Choroid plexus epithelial cell (primary cell): ENCODE measurements at places on chromosomes 7 and 10.
A peak's percentile ranks its signal among the peaks of the same experiment; 100 is the strongest.

DNA sequence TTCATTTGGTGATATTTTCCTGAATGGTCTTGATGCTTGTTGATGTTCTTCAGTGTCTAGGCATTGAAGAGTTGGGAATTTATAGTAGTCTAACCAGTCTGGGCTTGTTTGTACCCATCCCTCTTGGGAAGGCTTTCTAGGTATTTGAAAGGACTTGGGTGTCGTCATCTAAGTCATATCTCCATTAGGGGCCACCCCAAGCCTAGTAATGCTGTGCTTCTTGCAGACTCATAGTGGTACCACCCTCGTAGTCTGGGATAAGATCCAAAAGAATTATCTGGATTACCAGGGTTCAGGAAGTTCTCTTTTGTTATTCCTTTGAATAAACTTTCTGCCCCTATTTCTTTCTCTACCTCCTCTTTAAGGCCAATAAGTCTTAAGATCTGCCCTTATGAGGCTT is 319.4 kb upstream of the MYO3A start:
- DNase-seq, result no peak

- no peak for DNase-seq
Measured at GRCh38 chr10:74061104-74061503, 63.2 kb downstream of the VCL start.

- DNase-seq, result no peak
Measured at GRCh38 chr7:114356133-114356532, 58.5 kb upstream of the FOXP2 start.

DNA sequence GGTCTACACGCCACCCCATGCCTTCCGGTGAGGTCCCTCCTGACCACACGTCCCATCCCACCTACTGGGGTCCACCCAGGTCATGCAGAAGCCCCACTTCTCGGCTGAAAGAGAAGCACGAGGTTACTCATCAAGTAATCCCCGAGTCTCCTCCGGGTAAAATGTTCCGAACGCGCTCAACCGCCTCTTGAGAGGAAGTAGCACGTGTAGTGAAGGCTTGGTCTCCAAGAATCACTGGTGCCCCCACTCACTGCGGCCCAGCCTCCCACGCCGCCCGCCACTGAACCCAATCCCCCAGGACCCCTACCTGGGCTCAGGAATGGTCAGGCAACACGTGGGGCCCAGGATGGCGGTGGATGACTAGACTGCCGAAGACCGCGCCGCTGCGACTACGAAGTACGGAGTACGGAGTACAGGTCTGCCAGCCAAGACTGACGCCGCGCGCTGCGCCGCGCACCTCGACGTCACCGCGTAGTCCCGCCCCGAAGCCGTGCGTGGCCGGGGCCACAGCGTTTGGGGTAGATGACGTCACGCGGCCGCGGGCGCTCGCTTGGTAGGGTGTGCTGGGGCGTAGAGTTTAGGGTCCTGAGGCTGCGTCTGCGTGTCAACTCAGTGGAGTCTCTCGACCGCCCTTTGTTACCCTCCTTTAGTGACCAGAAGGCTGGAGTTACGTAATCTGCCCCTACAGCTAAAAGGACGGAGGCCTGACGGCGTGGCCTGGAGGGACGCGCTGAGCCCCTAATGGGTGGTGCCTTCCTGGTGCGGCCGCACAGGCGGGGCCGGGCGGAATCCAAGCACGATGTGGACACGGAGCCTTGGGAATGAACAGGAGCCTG is 7.6 kb upstream of the MYO1G start:
- peak; percentile 94 for DNase-seq

DNA sequence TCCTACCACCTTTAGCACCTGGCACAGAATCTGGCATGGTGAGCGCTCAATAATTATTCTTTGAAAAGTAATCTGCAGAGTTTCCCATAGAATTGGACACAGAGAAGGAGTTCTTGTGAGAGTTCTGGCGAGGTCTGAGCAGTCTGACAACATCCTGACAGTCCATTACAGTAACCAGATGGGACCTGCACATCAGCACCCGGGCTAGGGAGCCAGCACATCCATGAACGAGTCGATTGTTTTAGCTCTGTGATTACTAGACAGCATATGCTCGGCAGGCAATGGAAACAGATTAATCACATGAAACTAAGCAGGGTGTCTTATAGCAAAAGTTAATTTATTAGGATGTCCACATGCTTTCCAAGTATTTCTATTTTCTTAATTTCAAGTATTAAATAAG is 96.7 kb downstream of the SEMA3D start:
- DNase-seq, result no peak

- DNase-seq, result no peak
Measured at GRCh38 chr7:28900311-28900710, 57.8 kb downstream of the TRIL start.

- peak; percentile 3 for DNase-seq
Measured at GRCh38 chr7:134795231-134795630, 15.8 kb downstream of the CALD1 start.

GRCh38 chr10:121310151-121310711 is 288.0 kb downstream of the FGFR2 start:
- DNase-seq, result no peak

DNA sequence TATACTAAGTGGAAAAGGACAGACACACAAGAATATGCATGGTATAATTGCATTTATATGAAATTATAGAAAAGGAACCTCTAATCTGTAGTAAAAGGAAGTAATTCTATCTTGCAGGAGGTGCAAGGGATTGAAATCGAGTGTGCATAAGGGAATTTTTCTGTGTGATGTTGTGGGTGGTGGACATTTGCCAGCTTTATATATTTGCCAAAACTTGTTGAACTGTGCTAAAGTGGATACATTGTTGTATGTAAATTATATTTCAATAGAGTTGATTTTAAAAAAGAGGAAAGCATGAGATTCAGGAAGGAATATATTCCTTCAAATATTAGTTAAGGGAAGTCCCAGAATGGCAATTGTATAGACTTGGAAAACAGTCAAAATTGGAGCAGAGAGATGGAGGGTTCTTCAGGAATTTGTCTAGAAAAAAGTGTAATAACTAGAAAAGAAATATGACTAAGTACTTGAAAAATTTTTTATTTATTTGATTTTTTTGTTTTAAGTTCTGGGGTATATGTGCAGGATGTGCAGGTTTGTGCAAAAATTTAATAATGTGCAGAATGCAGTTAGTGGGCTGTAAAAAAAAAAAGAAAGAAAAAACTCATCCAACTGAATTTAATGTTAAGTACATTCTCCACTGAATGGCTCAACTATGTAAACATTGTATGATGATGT is 96.1 kb downstream of the ARL4A start:
- DNase-seq, result peak; percentile 47

- no peak for DNase-seq
Measured at GRCh38 chr10:80200687-80201086, 4.7 kb downstream of the ANXA11 start.

DNA sequence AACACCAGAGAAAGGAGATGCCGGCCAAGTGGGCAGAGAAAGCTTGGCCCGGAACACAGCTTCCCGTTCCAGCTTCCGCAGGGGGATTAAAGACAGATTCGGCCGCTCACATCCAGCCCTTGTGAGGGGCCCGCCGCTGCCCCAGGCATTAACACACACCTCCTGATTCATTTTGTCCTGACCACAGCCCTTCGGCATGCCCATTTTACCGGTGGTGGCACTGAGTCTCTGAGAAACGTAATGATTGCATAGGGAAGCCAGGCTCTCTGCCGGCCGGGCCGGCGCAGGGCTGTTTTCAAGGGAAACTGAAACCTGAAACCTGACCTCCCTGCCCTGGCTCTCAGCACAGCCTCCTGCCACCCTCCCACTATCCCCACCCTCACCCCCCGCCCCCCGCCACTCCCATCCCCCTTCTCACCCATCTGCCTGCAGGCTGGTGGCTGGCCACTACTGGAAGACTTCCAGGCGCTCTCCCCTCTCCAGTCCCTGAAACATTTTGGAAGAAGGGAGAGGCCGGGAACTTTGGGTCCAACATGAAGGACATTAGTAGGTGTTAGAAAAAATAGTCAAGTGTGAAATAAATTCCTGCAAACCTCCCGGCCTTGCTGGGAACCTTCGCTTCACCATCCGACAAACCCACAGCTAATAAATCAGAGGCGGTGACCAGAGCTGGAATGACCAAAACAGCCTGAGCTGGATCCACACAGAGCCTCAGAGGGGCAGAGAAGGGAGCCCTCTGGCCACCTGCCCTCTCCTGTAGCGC is 83.5 kb upstream of the CUX1 start:
- DNase-seq, result peak; percentile 49

DNA sequence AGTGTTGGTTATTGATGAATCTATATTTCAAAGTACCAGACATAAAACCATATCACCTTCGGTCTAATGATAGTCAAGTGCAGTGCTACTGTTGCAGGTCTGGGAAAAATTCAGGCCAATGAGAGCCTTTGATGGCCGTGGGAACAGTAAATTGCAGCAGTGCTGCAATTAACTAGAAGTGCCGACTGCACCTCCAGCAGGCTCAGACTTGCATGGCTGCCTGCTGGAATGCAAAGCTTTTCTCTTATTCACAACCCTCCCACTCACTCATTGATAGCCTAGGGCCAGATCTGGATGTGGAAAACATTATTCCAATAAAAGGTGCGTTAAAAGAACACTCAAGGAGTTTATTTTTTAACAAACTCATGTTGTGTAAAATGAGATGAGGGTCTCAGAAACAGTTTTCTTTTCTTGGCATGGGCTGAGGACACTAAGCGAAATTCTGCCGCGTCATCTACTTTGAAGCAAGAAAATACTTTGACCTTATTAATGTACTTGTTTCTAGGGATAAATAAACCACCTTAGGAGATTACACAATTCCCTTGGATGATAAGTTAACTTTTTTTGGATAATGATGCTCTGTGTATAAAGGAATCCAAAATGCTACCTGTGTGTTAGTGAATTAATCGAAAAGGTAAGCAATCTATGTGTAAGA is 17.1 kb downstream of the PLXDC2 start:
- DNase-seq, result peak; percentile 39

GRCh38 chr7:14734839-14735321 is 167.7 kb downstream of the DGKB start:
- DNase-seq, result peak; percentile 14

DNA sequence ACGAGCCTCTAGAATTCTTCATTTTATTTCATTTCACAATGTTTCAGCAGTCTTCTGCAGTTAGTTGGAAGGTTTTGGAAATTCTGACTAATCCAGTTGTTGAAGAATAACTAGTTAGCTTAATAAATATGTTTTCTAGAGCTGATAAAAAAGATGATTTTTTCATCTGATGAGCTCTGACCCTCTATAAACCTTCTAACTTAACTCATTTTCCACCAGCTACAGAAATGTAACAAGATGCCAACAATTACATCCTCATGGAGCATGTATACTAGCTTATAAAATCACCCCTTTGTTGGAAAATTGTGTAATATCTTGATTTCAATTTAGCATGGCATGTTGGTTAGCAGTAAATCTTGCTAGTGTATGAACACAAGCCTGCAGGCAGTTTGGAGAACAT is 33.1 kb downstream of the KAT6B start:
- no peak for DNase-seq

DNA sequence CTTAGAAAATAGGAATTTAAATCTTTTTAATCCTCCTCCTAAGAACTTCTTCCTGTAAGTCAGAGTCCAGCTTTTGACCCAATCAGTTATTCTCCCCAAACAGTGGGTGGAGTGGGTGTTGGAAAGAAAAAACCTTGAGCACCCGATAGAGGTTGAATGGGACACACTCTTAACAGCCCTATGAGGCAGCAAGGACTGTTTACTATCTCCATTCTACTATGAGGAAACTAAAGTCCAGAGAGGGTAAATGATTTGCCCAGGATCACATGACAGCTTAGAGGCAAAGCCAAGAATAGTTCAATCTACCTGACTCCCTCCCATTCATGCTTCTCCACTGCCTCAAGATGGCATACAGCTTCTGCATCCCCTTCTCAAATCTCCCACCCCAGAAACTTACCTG is 57.6 kb upstream of the SLC35B4 start:
- DNase-seq, result no peak

DNA sequence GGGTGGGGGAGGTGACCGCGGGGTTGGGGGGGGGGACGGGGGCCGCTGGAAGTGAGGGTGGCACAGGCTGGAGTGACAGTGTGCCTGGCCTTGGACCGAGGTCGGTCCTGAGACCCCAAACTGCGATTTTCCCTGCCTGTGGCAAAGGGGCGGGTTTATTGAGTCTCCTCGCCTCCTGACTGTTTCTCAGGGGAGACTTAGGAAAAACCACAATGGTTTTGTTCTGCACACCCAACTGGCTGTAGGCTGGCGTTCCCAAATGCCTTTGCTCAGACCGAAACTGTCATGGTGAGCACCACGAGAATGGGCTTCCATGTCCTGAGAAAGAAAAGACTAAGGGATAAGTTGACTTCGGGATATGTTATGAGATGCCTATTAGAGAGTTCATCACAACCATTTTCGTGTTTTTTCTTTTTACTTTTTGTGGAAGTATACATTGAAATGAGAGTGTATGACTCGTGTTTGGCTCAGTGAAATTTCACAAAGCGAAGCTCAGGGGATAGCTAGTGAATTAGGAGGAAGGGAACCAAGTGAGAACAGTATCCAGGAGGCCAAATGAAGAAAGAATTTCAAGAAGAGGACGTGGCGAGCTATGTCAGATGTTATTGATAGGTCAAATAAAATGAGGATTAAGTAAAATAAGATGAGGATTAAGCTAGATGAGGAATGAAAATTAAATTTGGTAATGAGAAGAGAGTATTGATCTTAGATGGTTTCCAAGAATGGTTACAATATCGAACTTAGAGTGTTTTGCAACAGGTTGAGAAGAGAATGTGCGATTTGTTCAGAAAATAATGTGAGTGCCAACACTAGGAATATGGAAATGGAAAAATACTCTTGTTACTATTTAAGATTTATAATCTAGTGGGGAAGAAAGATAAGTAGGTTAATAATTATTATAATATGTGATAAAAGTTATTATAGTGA is 918 bp downstream of the NET1 start:
- DNase-seq, result peak; percentile 52

GRCh38 chr10:109838592-109839244 is 84.6 kb downstream of the XPNPEP1 start:
- DNase-seq, result no peak

- no peak for DNase-seq
Measured at GRCh38 chr7:25967278-25968204, 184.5 kb upstream of the NFE2L3 start.
